GM10248 (cell line): ENCODE measurements at places on chromosomes 16 and 17.

DNA sequence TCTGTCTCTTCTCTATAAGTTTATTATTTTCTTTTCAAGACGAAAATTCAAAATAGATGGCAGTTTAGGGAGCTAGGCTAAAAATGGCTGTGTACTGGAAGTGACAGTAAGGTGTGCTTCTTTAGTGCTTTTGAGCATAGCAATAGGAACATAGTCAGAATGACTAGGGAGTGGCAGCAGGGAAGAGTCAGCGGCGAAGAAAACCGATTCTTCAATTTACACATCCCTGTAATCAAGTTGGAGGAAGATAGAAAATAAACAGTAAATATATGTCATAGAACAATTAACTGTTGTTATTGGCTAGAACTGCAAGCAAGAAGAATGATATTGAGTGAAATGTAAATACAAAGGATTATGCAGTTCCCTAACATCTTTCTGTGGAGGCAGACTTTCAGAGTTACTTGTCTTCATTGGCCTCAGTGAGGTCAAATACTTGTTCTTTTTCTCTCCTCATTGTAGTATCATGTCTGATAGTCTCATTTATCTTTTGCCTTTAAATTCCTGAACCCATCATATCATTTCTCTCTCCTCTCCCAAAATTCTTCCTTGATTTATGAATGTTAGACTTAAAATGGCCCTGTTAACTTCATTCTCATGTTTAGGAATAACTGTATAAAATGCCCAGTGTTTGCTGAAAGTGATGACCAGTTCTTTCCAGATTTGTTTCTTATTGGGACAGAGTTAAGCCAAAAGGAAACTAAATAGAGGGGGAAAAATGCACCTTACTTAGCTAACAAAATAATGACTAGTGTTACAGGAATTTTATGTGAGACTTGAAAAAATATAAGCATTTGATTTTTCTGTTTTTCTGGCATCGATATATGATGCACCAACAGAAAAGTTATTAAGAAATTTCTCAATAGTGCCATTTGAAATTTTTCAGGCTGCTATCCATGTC is 211.4 kb downstream of the BCAS3 start:
- no peak for DNase-seq

DNA sequence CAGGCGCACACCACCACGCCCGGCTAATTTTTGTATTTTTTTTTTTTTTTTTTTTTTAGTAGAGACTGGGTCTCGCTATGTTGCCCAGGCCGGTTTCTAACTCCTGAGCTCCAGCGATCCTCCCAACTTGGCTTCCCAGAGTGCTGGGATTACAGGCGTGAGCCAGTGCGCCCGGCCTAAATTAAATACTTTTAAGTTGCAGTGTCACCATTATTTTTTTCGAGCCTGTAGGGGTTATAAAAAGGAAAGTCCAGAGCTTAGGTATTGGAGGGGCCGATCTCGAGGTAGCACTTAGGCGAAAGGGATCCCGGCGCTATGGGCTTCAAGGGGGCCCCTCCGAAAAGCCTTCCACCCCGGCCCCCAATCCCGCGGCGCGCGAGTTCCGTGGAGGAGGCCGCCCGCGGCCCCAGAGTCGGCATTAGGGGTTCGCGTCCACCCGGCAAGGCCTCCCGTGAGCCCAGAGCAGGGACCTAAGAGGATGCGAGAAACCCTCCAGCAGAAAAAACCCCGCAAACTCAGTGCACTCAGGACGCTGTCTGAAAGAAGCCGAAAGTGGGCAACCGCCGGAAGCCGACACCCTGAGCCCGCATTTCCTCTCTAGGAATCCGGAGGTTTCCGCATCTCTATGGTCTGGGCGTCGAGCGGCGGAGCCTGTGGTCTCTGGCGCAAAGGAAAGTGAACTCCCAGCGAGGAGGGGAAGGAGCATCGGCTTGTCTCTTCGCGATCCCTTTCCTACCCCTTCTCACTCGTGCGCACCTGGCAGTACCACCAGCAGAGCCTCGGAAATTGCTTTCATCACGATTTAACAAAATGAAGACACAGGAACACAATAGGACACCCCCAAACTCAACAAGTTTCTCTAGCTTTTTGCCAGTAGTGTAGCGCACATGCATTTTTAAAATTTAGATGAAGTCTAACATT is 14.1 kb upstream of the RGS9 start:
- peak; percentile 87 for DNase-seq

- peak; percentile 73 for DNase-seq
Measured at GRCh38 chr16:73016488-73016830, 31.5 kb downstream of the ZFHX3 start.

- DNase-seq, result no peak
Measured at GRCh38 chr17:28204751-28205150, 114.2 kb upstream of the TMEM97 start.

DNA sequence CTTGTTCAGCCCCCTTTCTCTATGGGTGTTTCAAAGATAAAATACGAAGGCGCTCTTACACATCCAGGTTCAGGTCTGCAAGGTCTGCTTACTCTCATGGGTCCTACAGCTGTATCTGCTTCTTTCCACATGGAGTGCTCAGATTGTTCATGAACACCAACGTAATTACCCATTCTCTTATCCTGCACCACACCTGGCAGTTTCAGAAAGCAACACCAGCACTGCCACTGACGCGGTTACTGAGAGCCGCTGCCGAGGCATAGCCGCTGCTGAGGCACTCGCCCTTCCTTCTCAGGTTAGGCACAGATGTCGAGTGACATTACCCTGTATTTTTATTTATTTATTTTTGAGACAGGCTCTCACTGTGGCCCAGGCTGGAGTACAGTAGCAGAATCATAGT is 147.1 kb downstream of the RPTOR start:
- no peak for DNase-seq

- no peak for DNase-seq
Measured at GRCh38 chr17:50423553-50424159, 2.4 kb upstream of the ACSF2 start.

DNA sequence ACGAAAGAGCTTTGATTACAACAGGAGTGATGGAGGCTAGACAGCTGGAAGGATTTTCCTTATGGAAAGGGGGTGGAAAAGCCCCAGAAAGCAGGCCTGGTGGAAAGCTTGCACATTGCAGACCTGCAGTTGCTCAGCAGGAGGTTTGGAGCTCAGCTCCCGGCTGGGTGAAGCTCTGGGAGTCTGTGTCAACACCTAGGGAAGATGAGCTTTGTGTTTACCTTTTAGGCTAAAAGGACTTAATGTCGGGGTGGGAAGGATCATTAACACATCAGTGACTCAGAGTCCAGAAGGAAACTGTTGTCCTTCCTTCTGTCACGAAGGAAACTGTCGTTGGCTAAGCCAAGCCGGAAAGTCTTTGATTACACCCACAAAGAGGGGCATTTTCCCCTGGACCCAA is 48.2 kb downstream of the RAP1GAP2 start:
- DNase-seq, result no peak

GRCh38 chr16:88807142-88807625 is 3.6 kb downstream of the CDT1 start:
- DNase-seq, result no peak
